ENCODE measurements at places on chromosomes 2 and 18.
A peak's percentile ranks its signal among the peaks of the same experiment; 100 is the strongest.

DNA sequence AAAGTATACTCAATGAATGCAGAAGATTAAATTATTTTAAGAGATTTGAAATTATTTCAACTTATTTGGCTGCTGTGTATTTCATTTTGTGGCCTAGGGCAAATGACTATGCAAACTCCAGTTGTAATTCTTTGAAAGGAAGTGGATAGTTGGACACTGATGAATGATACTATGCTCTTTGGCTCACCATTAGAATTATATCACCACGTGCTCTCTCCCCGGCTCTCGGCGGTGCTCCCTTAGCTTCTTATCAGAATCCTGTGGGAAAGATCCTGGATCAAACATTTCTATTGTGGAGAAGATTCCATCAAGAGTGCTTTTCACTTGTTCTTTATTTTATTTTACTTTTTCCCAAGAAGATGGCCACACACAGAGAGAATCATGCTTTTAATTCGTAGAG, 55.2 kb downstream of the ADCYAP1 start:
- DNase-seq: no peak

- DNase-seq: no peak
These were observed 1.2 kb downstream of the ASAP2 start for GRCh38 chr2:9207641-9208311.

GRCh38 chr2:228720895-228721294, 539.4 kb upstream of the SPHKAP start:
- DNase-seq: no peak

DNA sequence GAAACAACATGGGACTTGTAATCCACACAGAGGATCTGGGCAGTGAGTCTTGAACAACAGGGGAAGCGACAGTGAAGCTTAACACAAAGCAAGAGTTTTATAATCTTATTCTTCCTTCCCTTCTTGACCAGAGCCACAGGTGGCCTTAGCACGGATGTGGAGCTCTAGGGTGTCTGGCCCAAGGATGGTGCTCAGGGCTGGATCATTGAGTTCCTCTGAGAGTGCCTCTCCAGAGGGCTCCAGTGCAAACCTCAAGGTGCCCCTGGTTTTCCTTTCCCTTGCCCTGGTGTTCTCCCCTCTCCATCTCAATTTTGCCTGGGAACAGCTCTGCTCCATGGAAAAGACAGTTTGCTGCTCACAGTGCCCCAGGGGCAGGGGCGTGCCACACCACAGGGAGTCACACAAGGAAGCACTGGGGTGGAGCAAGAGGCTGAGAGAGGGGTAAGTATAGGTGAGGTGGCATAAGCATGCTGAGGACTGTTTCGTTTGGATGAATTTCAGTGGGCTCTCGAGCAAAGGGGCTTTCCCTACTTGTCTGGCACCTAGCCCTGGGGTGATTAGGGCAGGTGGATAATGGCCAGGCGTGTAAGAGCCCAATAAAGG, 88.6 kb upstream of the B3GNT7 start:
- no peak for DNase-seq

GRCh38 chr2:185245806-185246205, 492.8 kb upstream of the FSIP2 start:
- no peak for DNase-seq

DNA sequence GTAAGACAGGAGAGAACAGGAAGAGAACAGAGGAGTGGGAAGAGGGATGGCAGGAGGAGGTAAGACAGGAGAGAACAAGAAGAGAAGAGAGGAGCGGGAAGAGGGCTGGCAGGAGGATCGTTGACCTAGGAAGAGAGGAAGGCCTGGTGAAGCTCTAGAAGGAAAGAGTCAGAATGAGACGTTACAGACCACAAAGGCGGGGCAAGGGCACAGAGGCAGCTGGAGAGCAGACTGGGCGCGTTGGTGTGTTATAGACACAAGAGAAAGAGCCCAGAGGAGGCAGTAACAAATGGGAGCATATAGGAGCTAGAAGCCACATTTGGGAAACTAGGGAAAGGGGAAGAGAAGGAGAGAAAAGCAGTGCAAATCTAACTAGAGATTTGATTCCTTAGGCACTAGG, 26.6 kb downstream of the PTRHD1 start:
- no peak for DNase-seq

DNA sequence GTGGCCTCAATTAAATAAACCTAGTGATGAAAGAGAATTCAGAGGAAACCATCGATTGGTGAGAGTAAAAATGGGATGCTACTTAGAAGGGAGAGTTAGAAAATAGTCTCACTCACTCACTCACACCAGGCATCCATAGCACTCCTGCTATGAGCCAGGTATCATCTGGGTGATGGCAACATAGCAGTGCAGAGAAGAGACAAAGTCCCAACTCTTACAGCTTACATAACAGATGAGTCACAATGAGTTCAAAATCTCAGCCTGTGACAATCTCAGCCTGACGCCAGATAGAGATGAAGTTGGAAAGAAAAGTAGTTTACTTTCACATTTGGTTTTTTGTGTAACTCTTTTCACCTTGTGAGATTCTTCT, 55.4 kb upstream of the THOC1 start:
- DNase-seq: peak; percentile 31

DNA sequence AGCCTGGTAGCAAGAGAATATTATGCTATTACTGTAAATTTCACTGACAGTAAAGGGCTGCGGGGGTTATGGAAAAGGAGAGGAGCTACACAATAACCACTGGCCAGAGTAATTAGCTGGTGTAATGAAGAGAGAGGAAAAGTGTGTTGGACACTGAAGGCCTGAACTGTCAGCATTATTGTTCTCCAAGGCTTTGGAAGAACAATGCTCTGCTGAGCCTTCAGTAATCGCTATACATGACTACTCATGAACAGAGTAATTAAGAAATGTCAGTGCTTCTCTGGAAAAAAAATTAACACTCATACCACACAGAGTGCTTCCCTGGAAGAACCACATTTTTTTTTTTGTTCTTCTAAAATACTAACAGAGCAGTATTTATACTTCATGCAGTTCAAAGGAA, 931.3 kb downstream of the CPS1 start:
- no peak for DNase-seq

DNA sequence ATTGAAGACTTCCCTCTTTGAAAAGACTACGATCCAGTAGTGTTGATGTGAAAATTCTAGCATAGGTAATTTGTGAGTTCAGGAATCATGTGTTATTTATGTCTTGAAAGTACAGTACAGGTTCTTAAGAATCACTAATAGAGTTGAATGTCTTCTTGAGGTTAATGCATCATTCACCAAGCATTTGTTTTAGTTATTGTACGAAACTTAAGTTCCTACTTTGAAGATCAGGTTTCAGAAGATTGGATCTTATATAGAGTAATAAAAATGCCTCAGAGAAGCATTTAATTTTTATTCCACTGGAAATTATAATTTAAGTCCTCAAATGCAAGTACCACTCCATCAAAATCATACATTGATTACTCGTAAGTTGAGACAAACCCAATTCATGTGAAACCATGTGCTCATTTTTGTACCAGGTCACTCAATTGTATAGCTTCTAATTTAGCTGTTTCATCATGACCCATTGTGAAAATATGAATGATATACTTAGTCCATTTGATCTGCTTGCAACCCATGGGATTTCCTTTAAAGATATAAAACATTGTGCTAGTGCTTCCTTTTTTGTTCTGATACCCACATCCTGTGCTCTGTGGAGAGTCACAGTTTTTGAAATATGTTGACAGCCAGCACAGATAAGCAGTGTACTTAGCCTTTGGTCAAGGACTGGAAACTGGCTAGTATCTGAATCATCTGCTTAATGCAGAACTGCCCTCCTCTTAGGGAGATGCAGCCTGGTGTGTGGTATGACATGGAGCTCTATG, 22.5 kb upstream of the RAB27B start:
- peak; percentile 94 for DNase-seq

DNA sequence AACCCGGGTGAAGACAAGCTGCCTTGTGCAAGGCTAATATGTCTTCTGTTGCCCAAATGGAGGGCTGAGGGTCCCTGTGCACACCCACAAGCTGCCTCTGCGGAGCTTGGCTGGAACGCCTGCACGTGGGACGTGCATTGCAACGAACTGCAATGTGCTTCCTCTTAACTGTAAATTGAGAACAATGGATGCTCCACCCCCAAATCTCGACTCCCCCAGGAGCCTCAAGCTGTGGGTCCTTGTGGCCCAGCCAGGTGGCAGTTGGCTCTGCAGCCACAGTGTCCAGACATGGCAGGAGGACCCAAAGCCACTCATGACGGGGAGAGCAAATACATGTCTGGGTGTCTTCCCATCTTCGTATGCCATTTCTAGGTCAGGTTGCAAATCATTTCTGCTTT, 90.1 kb downstream of the TWIST2 start:
- no peak for DNase-seq

- no peak for DNase-seq
These were observed 3.1 kb downstream of the DCC start for GRCh38 chr18:52343138-52343537.

GRCh38 chr2:79831961-79832360, 319.1 kb downstream of the CTNNA2 start:
- no peak for DNase-seq

DNA sequence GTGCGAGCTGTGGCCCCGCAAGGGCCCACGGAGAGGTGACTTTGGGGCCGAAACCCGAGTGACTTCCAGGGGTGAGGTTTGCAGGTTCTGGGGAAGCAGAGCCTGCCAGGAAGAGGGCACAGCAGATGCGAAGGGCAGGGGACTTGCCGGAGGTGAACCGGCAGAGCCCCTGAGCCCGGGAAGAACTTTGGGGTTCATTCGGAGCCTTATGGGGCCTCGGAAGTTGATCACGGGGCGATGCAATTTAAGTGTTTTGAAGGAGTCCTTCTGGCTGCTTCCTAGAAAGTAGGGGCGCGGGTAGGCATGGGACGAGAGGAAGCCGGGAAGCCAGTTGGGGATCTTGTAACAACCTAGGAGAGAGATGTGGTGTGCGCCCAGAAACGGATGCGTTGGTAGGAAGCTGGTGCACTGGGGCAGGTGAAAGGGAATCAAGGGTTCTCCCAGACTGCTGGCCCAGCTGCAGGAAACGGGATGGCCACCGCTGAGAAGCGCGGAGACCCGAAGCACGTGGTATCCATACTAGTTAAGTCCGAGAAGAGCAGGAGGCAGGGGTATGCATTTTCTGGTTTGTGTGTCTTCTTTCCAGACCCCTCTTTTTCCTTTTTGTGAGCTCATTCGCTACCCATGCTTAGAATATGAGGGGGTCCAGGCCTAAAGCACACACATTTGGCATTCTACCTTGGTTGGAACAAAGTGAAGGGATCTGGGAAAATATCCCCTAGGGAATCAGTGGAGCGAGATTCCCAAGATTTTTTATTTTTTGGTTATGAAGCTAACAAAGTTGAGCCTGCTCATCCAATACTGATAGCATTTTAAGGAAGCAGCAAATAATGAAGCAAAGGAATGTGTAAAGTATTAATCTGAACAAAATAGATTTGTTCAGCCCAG, 758 bp downstream of the SCLY start:
- DNase-seq: peak; percentile 36

- peak; percentile 42 for DNase-seq
These were observed 20.1 kb downstream of the CYB5A start for GRCh38 chr18:74271635-74272034.

DNA sequence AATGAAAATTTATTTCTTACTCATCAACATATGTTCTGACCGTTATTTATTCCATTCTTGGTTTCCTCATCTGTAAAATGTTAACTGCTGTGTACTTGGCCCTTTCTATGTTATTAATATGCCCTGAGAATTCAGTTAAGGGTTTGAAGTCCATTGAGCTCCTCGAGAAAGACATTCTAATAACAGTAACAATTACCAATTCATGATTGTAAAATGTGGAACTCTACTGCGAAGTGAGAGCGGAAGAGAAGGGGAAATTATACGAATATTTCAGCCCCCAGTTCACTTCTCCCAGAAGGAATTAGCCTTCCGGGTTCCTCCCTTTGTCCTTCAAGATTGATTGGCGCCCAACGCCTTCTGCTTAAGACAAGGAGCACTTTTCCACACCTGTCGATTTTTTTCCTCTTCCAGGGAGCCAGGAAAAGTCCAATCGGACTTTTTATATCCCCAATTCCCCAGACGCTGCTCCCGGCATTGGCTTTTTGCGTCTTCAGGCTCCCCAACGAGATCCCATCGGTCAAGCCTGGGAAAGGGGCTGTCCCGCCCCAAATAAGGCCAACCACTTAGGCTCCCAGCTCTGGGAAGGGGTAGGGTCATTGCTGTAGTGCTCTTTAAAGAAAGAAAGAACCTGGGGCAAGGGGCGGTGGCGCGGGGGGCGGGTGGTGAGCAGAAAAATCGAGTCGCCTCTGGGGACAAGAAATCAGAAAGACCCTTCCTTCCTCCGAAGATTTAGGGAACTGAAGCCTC, 1.6 kb downstream of the DSC2 start:
- DNase-seq: no peak

DNA sequence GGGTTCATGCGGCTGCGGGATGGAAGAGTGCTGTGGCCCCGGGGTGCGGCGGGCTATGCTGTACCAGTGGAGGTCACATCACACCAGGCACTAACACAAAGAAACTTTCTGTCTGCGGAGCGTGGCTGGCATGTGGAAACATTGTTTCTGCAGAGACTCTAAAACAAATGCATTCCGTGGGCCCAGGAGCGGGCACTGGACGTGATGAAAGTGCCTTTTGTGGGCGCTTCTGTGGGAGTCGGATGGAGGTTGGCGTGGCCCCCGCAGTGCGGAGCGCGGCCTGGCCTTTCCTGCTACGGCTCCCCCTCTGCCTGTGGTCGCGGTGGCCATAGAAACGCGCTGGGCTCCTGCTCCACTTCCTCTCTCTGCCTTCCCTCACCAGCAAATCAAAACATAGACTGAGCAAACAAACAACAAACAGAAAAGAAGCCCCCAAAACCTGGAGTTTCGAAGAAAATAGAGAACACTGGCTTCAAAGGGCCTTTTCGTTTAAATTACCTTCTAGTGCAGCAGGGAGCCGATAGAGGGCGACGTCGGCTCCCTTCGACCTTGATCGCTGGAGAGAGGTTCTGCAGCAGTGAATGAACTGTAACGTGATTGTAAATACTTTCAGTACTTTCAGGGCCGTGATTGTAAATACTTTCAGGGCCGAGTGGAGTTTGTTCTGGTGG, 51.4 kb downstream of the KIF5C start:
- DNase-seq: no peak

DNA sequence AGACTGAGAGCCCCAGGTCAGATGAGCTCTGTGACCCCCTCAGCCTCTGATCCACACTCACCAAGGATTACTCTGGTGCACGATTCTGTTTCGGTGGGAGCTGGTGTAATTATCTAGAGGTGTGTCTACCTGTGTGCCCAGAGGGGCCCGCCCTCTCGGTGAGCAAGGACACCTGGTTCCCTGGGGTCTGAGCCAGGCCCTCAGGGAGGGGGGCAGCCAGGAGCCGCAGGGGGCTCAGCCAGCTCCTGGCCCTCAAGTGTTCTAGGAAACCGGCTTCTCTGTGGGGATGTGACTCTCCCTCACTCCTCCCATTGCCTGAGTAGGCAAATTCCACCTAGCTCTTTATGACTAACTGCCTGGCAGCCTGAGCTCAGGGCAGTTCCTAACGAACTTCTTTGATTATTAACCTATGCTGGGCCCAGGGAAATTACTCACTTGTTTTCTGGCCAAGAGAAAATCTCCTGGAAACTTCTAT, 17.4 kb downstream of the AGAP1 start:
- DNase-seq: peak; percentile 75

- DNase-seq: no peak
These were observed 609 bp downstream of the SIGLEC15 start for GRCh38 chr18:45826084-45826483.

- no peak for DNase-seq
These were observed 174.1 kb upstream of the ALPP start for GRCh38 chr2:232204457-232204931.

Measured in HCEC 1CT (cell line).